ENCODE measurements at places on chromosomes 12 and 14. TPM values are rescaled to one million over a fixed set of nuclear protein-coding genes. Genes with fewer than 3 reads are reported as not detected.

DNA sequence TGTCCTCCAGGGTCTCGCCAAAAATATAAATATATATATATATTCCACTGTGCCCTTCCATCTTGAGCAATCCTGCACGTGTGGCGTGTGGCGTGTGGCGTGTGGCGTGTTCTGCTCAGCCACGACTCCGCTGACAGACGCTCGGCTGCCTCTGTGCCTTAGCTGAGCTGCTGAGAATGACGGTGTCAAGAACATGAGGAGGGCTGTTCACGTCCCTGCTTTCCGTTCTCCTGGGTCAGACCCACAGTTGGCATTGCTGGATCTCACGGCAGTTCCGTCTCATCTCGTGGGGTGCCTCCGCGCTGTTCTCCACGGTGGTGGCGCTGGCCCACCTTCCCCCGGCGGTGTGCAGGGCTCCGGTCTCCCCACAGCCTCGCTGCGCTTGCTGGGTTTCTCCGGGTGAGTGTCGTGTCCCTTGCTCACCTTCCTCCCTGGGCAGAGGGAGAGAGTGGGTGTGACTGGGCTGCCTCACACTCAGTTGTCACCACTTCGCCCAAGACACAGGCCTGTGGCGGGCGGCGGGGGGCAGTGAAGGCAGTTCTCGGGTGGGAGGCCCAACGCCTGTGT is 9.4 kb downstream of the GPR132 start:
- no peaks in the 10 kb centered on the region for H3K27me3 ChIP-seq
- H3K4me1 ChIP-seq: no peaks in the 10 kb centered on the region
- no peak for DNase-seq
- no peaks in the 10 kb centered on the region for H3K36me3 ChIP-seq
- no peak overlapping the region for H3K4me3 ChIP-seq

GRCh38 chr12:16467272-16467671 is 119.8 kb downstream of the MGST1 start:
- DNase-seq: no peak
- H3K4me1 ChIP-seq: no peaks in the 10 kb centered on the region
- H3K36me3 ChIP-seq: no peaks in the 10 kb centered on the region
- no peak overlapping the region for H3K27ac ChIP-seq
- no peak overlapping the region for H3K4me3 ChIP-seq

GRCh38 chr12:116339800-116340371 is 62.4 kb upstream of the MED13L start:
- H3K4me3 ChIP-seq: no peak overlapping the region
- H3K4me1 ChIP-seq: 0 out of 2 replicates have a peak, but pooled peaks cover 3% of the 10 kb centered on the region
- no peak for DNase-seq
- H3K27ac ChIP-seq: no peak overlapping the region
- H3K36me3 ChIP-seq: no peaks in the 10 kb centered on the region

DNA sequence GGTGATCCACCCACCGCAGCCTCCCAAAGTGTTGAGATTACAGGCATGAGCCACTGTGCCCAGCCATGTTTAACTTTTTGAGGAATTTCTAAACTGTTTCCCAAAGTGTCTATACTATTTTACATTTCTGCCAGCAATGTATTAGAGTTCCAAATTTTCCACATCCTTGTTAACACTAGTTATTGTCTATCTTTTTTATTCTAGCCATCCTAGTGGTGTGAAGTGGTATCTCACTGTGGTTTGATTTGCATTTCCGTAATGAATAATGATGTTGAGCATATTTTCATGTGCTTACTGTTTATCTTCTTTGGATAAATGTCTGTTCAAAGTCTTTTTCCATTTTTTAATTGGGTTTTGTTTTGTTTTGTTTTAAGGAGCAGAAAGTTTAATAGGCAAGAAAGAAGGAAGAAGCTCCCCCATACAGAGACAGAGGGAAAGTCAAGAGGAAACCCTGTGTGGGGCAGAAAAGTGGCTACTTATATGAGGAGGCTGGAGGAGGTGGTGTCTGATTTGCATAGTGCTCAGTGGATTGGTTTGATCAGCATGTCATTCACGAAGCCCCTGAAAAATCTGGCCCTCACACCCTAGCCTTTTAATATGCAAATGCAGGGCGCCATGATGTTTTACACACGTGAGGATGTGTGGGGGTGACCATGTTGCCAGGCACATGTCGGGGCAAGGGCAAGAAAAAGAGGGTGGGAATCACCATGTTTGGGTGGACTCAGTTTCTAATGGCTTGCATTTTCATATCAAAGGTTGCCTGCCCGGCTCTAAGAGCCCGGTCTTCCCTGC is 14.9 kb downstream of the TXNRD1 start:
- H3K27me3 ChIP-seq: no peaks in the 10 kb centered on the region
- DNase-seq: no peak
- no peak overlapping the region for H3K4me3 ChIP-seq
- no peak overlapping the region for H3K27ac ChIP-seq
- H3K4me1 ChIP-seq: peaks cover 11% of the 10 kb centered on the region

GRCh38 chr12:91210618-91211017 is 28.0 kb upstream of the DCN start:
- DNase-seq: no peak
- no peaks in the 10 kb centered on the region for H3K36me3 ChIP-seq
- H3K4me1 ChIP-seq: no peaks in the 10 kb centered on the region
- no peaks in the 10 kb centered on the region for H3K27me3 ChIP-seq
- H3K4me3 ChIP-seq: no peak overlapping the region

DNA sequence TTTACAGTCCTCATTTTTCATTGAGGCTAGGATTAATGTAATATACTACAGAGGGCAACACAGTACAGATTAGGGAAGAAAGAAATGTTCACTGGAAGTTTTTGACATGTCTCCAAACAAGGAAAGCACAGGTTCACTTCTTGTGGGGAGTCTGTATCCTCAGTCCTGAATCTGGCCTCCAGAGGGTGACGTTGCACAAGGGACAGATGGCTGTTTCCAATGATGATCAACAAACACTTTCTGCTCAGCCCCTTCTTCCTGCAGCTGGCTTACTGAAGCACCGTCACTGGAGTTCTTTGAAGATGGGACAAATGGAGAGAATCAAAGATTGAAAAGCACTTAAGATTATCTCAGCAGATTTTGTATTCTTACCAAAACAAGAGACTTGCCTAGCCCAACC is 123.3 kb upstream of the OR4E1 start:
- no peak for DNase-seq
- H3K4me3 ChIP-seq: no peak overlapping the region
- no peak overlapping the region for H3K27ac ChIP-seq

DNA sequence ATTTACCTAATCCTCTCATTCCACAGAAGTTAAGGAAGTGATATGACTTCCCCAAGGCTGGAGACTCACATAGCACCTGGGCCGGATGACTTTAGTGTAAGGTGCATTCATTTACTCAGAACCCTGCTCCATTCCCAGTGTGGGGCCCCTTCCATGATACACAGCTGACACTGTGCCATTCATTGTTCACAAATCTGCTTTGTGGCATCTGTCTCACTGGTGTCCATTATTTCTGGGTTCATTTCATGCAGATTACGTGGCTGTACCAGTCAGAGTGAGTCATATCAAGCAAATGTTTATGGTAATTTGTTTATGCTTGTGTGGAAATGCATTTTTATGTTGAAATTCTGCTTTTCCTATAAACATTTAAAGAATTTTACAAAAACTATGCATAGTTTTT is 5.2 kb downstream of the ANO4 start:
- DNase-seq: peak; percentile 27
- H3K27ac ChIP-seq: no peak overlapping the region
- H3K4me1 ChIP-seq: no peaks in the 10 kb centered on the region

- no peak overlapping the region for H3K4me3 ChIP-seq
- no peak for DNase-seq
- H3K36me3 ChIP-seq: no peaks in the 10 kb centered on the region
- no peak overlapping the region for H3K27ac ChIP-seq
- no peaks in the 10 kb centered on the region for H3K4me1 ChIP-seq
Measured at GRCh38 chr14:64873506-64874219, 6.0 kb downstream of the SPTB start.

Gene TSHR
- total RNA-seq: not detected
